ENCODE measurements at places on chromosomes 2 and 18.

DNA sequence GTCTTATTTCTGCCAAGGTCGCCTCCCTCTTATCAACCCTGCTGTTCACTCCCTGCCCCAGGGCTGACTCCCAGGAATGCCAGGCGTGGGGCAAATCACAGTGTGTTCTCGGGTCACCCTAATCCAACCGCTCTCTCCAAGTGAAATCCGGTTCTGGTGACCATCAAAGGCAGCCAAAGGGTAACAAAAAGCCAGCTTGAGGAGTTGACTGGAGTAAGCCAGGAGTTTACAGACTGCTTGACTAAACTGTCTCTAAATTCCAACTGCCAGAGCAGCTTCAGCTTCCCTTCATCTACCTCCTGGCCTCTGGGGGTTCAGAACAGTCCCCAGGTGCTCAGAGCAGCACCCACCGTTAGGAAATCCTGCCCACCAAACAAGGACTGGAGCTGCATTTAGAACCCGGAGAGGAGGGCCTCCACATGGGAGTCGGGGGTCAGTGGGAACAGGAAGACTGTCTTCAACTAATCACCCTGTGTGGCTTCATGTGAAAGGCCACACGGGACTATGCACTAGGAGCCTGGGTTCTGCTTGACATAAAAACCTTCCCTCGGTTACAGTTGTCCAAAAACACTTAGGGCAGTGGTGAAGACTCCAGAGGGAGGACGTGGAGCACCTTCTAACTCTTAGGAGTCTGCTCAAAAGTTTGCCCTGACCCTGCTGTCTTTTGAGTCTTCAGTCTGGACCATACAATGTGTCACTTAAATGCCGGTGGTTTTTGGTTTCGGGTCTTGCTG is 24.2 kb upstream of the MCFD2 start:
- no peak for DNase-seq

DNA sequence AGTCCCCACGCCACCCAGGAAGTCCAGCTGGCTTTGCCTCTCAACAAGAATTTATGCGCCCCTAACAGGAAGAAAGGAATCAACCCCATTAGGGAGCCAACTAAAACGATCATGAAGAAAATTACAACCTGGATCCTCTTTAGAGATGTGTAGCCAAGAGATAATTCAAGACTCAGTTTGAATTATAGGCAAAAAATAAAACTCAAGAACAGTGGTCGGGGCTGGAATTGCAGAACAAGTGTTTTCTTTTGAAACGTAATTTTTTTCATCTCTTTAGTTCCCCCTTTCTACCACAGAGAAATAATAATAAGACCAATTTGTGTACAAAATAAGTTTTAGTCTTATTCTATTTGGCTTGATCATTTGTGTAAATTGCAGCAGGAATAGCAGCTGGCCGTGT is 22.4 kb downstream of the PDCD1 start:
- DNase-seq: no peak

- no peak for DNase-seq
Measured at GRCh38 chr2:237571551-237571950, 5.2 kb downstream of the PRLH start.

DNA sequence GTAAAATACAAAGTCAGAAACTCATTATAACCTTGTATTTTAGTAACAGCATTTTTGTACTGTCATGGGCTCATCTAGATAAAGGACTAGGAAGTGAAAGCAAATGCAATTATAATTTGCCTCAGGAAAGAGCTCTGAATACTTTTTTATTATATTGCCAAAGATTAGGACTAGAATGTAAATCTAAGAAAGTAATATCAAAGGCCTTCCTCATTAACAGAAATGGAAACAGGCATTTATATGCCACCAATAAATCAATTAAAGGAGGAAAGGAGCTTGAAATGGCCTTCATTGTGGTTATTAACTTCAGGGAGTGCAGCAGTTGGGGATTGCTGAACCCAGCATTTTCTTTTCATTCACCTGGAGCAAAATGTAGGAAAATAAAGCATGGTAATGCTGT is 39.6 kb downstream of the DTNA start:
- DNase-seq: no peak

DNA sequence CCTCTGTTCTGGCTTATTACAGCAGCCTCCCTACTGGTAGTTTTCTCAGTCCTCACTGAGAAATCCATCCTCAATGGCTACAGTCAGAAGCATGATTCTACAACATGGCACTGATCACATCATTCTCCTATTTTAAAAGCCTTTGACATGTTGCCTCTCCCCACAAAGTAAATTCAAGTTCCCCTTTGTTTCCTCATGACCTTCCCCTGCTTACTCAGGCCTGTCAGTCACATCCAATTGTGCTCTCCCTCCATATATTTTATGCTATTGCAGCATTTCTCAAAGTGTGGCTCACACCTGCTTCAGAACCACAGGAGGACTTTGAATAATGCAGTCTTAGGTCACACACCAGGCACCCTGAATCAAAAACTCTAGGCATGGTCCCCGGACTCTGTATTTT is 124.6 kb downstream of the SPOPL start:
- DNase-seq: no peak

DNA sequence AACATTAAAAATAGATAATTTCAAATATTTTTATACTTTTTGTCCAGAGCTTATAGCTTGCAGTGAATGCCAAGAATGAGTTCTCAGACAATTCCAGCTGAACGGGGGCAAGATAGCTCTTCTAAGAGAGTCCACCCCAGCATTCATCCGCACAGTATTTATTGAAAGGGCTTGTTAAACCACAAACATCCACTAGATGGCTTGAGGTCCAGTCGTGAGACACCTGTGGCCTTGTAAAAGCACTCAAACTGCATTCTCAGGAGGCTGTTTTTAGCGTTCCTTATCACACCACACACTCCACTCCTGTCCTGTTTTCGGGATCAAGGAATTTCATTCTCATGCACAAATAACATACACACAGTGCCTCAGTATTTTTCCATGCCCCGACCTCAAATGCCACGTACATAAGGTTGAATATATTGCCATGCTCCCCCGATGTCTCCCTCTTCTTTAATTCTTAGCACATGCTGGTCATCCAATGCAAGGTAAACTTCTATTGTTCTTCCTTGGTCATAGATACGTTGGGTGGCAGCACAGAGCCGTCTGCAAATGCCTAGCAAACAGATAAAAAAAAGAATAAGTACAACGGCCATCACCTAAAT is 47.4 kb downstream of the DNAJC10 start:
- DNase-seq: peak; percentile 46

Data from fibroblast of the aortic adventitia (primary cell).